ENCODE measurements at places on chromosomes 16 and 17.
A peak's percentile ranks its signal among the peaks of the same experiment; 100 is the strongest.

- DNase-seq, result no peak
- H3K4me3 ChIP-seq, result no peak overlapping the region
- peaks cover 1% of the 10 kb centered on the region for H3K27me3 ChIP-seq
- peaks cover 2% of the 10 kb centered on the region for H3K4me1 ChIP-seq
These were observed 39.6 kb downstream of the HLF start for GRCh38 chr17:55304171-55304859.

GRCh38 chr17:64781810-64782555 lies 119.9 kb upstream of the SMURF2 start:
- H3K27me3 ChIP-seq, result peaks cover 2% of the 10 kb centered on the region
- H3K4me1 ChIP-seq, result peaks cover 25% of the 10 kb centered on the region
- H3K27ac ChIP-seq, result peak overlapping the region; percentile 37
- no peak for DNase-seq
- H3K36me3 ChIP-seq, result peaks cover 11% of the 10 kb centered on the region
- peak overlapping the region; percentile 81 for H3K4me3 ChIP-seq

DNA sequence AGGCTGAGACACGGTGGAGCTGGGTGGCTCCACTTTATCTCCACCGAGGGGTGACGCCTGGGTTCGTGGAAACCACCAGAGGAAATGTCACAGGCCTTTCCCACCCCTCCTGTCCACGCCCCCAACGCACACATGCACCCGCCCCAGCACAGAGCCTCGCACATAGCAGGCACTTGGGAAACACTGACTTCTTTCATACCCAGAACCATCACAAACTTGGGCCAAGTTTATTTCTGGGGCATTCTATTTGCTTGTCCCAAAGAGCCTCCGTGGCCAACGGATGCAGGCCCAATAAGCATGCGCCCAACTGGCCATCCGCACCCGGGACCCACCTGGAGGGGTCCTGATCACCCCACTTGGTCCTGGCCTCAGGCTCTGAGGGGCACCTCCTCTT lies 3.3 kb downstream of the BCAR1 start:
- H3K27ac ChIP-seq, result no peak overlapping the region
- peaks cover 3% of the 10 kb centered on the region for H3K4me1 ChIP-seq
- H3K4me3 ChIP-seq, result no peak overlapping the region
- no peak for DNase-seq
- H3K27me3 ChIP-seq, result peaks cover 40% of the 10 kb centered on the region
- no peaks in the 10 kb centered on the region for H3K36me3 ChIP-seq

- no peaks in the 10 kb centered on the region for H3K4me1 ChIP-seq
- no peak for DNase-seq
- H3K27ac ChIP-seq, result no peak overlapping the region
- H3K36me3 ChIP-seq, result no peaks in the 10 kb centered on the region
- H3K27me3 ChIP-seq, result no peaks in the 10 kb centered on the region
These were observed 176.1 kb downstream of the ABCC12 start for GRCh38 chr16:47979616-47980182.

- no peaks in the 10 kb centered on the region for H3K36me3 ChIP-seq
- H3K4me3 ChIP-seq, result no peak overlapping the region
- H3K27me3 ChIP-seq, result peaks cover 9% of the 10 kb centered on the region
- no peak overlapping the region for H3K27ac ChIP-seq
- DNase-seq, result no peak
These were observed 4.2 kb downstream of the CCL3 start for GRCh38 chr17:36085765-36086164.

Data from activated CD4-positive, alpha-beta T cell treated with anti-CD3 and anti-CD28 coated beads, Interleukin-2, amount 10 ng/mL, durations not matched to agents 24 days and 14 days (primary cell).